ENCODE measurements at places on chromosomes 2 and 18.

DNA sequence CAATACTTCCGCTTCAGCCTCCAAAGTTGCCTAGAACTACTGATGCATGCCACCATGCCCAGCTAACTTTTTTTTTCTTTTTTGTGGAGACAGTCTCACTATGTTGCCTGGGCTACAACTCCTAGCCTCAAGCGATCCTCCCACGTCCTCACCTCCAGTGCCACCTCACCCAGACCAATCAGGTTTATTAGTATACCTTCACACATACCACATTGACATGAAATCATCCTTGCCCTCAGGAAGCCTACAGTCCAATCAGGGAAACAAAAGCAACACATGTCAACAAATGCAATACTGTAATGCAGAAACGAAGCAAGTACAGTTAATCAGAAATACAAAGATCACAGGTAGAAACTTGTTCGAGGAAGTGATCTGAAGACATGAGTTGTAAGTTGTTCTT is 4.0 kb downstream of the TRIP12 start:
- DNase-seq: no peak

- DNase-seq: no peak
Observed at GRCh38 chr18:79400591-79401381, 5.1 kb downstream of the NFATC1 start.

GRCh38 chr18:59149416-59149815 is 9.7 kb downstream of the SEC11C start:
- DNase-seq: no peak

- DNase-seq: no peak
Observed at GRCh38 chr18:12113999-12114646, 20.5 kb downstream of the ANKRD62 start.

DNA sequence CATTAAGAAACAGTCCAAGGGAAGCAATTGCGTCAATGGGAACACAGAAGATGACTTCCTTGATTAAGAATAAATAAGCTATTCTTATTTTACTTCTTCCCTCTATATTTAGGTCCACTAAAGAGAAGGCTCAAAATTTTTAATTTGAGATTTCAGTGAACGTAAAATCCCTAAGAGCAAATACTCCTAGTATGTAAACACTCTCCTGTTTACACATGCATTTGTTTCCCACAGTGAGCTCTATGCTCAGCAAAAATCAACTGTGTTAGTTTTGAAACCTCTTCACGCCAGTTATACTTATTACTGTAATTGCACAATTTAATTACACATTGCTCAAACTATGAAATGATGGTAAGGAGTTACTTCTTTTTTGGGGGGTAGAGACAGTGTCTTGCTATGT is 8.8 kb downstream of the SLC39A6 start:
- DNase-seq: no peak

DNA sequence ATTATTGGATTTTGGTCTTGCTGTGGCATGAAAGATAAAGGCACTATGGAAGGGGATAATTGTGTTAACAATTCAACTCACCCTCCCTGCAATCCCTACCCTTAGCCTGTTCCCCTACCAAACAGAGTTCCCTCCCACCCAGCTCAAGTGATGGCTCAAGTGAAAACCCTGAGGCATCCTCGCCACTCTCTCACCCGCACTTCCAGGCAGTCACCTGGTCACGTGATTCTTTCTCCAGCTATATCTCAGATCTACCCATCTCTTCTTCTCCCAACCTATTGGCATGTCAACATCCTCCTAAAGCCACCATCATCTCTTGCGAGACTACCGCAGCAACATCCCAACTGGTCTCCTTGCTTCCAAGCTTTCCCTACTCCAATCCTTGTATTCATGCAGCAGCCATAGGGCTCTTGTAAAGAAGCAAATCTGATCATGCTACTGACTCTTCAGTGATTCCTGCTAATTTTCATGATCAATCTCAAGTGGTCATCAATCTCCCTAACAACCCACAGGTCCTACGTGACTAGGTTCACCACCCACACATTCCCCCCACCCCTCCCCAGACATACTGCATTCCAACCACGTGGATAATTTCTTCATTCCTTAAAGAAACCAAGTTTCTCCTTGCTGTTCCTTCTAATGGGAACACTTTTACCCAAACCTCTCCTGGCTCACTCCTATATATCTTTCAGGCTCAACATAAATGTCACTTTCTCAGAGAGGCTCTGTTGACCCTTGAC is 66.7 kb downstream of the MBD2 start:
- no peak for DNase-seq

DNA sequence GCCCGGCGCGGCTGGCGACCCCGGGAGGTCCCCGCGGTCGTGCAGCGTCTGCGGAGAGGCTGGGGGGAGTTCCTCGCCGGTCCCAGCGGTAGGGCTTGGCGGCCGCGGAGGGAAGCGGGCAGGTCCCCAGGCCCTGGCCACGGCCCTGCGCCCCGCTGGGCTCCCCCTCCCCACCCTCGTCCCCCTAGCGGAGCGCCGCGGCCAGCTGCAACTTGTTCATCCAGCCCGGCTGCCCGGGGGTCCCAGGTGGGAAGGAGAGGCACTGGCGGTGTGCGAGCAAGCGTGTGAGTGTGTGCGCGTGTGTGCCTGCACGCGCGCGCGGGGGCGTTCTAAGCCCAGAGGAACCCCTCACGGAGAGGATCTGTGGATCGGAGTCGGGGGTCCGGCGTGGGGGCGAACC is 1.3 kb downstream of the PTPRM start:
- no peak for DNase-seq

DNA sequence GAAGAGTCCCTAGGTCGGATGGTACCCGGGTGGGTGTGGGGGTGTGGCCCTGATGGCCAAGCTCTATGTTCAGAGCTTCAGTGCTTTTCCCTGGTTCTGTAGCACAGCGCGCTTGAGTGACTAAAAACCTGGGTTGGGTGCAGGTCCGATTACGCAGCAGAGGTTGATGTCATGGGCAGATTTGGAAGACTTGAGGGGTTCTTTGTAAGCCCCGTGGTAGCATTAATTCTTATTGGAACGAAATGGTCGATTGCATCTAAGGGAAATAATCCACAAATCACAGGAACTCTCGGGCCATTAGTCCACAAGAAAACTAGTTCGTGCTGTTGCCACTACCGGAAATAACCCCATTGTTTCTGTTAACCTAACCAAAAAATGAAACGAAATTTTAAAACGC is 9.0 kb downstream of the HOXD8 start:
- no peak for DNase-seq

- no peak for DNase-seq
Observed at GRCh38 chr2:36477746-36478145, 120.2 kb downstream of the FEZ2 start.

DNA sequence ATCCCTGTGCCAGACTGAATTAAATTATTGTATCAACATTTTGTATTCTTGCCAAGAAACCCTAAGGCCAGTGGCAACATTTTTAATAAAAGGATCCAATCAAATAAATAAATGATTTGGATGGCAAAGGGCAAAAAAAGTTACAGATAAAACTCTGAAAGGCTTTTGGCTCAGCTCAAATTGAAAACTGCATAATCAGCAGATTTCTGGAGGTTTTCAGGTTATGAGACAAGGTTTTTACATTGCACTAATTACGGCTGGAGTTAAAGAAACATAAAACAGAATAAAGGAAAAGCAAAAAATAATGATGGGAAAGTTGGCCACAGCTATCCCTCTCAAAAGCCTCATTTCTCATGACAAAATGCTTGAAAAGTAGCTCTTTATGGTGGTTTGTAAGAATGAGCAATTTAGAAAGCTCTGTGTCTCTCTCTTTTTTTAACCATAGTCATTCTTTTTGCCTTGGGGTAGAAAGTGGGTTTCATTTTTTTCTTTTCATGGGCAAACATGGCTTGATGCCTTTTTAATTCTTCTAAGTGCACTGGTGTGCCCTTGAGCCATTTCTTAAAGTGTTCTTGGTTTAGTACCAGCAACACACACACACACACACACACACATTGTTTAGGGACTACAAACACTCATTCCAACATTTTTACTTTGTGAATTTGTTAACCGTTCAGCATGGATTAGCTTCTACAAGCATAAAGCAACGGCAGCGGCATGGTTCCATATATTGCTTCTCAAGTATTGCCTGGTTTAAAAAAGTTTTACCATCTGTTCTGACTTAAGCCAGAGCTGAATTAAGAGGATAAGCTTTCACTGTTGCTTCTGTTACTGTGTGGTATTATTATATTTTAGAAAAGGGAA is 747.1 kb upstream of the FSHR start:
- DNase-seq: no peak

- DNase-seq: no peak
Observed at GRCh38 chr2:177172034-177172880, 40.3 kb upstream of the HNRNPA3 start.

- no peak for DNase-seq
Observed at GRCh38 chr2:121965661-121966060, 210.2 kb downstream of the TSN start.

GRCh38 chr2:171346723-171347557 is 86.8 kb downstream of the METTL8 start:
- DNase-seq: no peak

GRCh38 chr18:13626544-13626908 is 99.8 kb downstream of the FAM210A start:
- DNase-seq: no peak

DNA sequence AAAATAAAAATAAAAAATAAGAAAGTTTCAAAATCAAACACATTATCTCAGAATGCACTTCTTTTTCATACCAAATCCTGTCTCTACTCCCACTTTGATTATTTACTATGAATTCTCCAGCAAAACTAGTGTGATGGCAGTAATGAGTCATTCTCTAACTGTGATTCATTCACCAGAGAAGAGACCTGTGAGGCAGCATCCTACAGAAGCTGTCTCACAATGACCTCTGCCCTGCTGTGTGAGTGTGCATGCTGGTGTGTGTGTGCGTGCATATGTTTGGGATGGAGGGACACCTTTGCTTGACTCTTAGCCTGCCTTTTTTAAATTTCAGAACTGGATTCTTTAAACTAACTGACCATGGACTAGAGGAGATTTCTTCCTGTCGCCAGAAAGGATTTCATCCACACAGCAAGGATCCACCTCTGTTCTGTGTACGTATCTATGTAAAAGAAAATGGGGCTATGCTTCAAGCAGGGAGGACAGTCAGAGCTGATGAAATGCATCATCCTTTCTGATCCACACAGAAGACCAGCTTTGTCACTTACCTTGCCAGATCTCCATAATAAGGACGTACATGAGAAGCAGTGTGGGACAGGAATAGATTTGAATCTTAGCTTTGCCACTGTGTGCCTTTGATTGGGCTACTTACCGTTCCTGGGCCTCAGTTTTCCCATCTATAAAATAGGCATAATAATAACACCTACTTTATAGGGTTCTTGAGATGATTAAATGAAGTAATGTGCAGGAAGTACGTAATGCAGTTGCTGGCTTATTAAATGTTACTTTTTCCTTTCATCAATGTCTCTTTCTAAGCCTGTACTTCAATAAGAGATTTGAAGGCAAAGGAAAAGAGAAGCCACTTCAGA is 31.2 kb downstream of the STAMBP start:
- DNase-seq: no peak

- DNase-seq: no peak
Observed at GRCh38 chr2:15858466-15858865, 81.9 kb upstream of the MYCN start.

DNA sequence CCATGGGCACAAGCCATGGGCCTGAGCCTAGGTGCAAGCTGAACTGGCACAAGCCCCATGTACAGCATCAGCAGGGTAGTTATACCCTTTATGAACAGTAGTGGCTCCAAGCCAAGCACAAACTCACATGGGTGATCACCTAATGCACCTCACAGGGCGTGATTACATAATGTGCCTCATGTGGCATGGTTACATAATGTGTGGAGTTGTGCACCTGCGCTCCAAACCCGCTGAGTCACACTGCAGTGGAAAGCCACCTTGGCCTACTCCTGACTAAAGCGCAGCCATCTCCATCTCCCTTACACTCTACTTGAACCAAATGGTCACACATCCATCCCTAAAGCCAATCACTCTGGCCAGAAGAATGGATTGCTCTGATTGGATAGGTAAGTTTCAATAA is 279.7 kb downstream of the MBD2 start:
- no peak for DNase-seq

DNA sequence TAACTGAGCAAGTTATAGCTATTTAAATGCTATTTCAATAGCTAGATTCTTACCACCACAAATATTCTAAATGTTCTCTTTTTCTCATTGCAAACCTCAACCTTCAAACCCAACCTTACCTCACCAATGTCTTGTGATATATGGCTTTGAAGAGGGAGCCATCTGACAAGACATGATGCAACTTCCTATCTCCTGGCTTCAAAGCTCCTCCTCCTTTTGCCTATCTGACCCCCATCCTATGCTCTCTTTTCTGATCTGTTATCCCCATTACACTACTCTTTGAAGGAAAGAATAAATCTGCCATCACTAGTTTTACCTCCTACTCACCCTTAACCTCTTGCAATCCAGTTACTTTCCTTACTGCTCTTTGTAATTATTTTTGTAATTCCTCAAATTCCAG is 235.6 kb upstream of the ZSWIM2 start:
- DNase-seq: no peak

DNA sequence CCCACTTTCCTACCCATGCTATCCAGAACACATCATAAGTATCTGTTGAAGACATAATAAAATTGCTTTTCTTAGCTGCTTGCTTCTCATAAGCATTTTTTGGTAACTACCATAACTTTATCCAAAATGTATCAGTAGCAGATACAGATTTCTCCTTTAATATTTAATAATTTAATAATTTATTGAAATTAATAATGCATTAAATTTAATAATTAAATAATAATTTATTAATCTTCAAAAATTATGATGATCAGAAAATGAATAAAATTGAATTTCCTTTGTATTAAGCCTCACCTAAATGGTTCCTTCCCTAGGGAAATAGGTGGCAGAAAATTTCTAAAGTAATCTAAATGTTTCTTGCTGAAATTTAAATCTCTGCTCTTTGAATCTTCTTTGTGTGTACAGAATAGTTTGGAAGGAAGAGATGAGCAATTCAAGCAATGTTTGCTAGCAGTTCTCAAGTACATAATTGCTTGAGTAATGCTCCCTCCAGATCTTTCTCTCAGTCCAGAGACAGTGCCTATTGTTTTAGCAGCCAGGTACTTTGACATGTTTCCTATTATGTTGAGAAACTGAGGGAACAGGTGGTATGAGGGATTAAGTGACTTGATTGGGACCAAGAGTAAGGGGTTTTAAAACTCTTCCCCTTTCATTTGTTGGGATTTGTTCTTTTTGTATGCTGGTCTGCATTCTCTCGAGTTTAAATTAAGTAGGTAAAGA is 123.1 kb upstream of the CYP26B1 start:
- no peak for DNase-seq

GRCh38 chr2:77484026-77484425 is 38.1 kb downstream of the LRRTM4 start:
- DNase-seq: no peak

GRCh38 chr18:58402247-58402646 is 226.6 kb downstream of the ALPK2 start:
- no peak for DNase-seq
